Activated naive CD8-positive, alpha-beta T cell treated with anti-CD3 and anti-CD28 coated beads, Interleukin-2, amount 10 ng/mL, durations not matched to agents 7 days and 5 days (primary cell): ENCODE measurements at places on chromosomes 7 and 10. TPM values are rescaled to one million over a fixed set of nuclear protein-coding genes. Genes with fewer than 3 reads are reported as not detected.

- no peak overlapping the region for H3K27ac ChIP-seq
- no peaks in the 10 kb centered on the region for H3K4me1 ChIP-seq
- H3K4me3 ChIP-seq: no peak overlapping the region
- no peaks in the 10 kb centered on the region for H3K27me3 ChIP-seq
- H3K36me3 ChIP-seq: peaks cover 42% of the 10 kb centered on the region
Observed at GRCh38 chr7:98930921-98931320, 52.6 kb downstream of the TRRAP start.

Gene FAM24B
- total RNA-seq: 15.8 TPM

DNA sequence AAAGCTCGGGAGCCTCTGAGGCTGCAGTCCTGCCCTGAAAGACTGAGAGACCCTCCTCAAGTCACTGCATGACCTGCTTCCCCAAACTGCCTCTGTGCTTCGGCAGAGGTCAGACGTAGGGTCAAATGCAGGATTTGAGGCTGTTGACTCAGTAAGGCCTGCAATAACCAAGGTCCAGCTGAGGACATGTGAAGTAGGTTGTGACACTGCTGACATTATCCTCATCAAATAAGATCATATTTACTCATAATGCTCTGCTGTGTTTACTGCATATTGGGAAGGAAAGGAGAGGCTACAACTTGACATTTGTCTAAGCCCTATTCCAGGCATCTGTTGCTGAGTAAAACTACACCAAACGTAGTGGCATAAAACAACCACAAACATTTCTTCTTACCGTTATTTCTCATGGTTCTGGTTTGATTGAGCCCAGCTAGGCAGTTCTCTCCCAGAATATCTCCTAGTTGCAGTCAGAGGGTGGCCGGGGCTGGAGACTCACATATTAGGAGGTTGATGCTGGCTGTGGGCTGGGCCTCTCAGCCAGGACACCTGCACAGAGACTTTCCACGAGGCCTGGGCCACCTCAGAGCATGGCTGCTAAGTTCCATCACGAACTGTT lies 122.1 kb upstream of the STK17A start:
- no peak overlapping the region for H3K4me3 ChIP-seq
- no peak for DNase-seq
- no peak overlapping the region for H3K27ac ChIP-seq
- H3K4me1 ChIP-seq: no peaks in the 10 kb centered on the region
- no peaks in the 10 kb centered on the region for H3K36me3 ChIP-seq
- H3K27me3 ChIP-seq: peaks cover 8% of the 10 kb centered on the region

Gene C10orf53
- not detected for total RNA-seq

GRCh38 chr10:103584216-103585010 lies 90.9 kb downstream of the NEURL1 start:
- H3K27ac ChIP-seq: peak overlapping the region; percentile 90
- H3K27me3 ChIP-seq: no peaks in the 10 kb centered on the region
- peak; percentile 80 for DNase-seq
- H3K4me1 ChIP-seq: peaks cover 10% of the 10 kb centered on the region

- peaks cover 20% of the 10 kb centered on the region for H3K36me3 ChIP-seq
- no peak overlapping the region for H3K4me3 ChIP-seq
- no peaks in the 10 kb centered on the region for H3K4me1 ChIP-seq
- DNase-seq: no peak
Observed at GRCh38 chr7:24783698-24784097, 26.4 kb upstream of the GSDME start.

- no peak for DNase-seq
- H3K36me3 ChIP-seq: no peaks in the 10 kb centered on the region
- H3K4me3 ChIP-seq: no peak overlapping the region
- no peaks in the 10 kb centered on the region for H3K4me1 ChIP-seq
- no peak overlapping the region for H3K27ac ChIP-seq
- peaks cover 2% of the 10 kb centered on the region for H3K27me3 ChIP-seq
Observed at GRCh38 chr7:80654887-80655340, 16.5 kb downstream of the CD36 start.

- peak overlapping the region; percentile 98 for H3K4me3 ChIP-seq
- DNase-seq: no peak
- H3K27me3 ChIP-seq: no peaks in the 10 kb centered on the region
- H3K4me1 ChIP-seq: peaks cover 25% of the 10 kb centered on the region
- peaks cover 10% of the 10 kb centered on the region for H3K36me3 ChIP-seq
Observed at GRCh38 chr10:92290076-92290836, 622 bp downstream of the CPEB3 start.

DNA sequence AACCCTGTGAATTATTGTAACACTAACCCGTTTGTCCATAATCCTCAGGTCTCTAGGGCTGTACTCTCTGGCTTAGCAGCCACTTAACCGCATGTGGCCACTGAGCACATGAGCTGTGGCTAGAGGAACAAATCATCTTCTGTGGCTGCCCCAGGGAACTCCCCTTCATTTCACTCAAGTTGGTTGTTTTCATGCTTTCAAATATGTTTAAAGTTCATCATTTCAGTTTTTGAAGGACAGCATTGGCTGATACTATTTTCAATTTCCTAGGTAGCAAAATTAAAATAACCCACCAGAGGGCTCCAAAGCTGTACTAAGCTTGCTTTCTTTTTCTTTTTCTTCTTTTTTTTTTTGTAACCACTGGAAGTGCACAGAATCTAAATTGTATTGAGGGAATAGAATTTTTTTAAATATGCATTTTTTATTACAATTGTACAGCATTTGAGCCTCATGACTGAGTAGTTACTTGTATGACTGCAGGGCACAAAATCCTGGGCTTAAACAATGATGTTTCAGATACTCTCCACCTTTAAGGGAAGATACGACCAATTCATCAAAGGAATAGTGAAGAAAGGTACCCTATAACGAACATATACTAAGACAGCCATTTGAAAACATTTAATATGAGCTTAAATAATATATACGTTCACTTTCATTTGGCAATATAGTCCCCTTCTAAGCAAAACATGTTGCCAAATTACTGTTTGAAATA lies 38.6 kb downstream of the MRC1 start:
- H3K4me1 ChIP-seq: no peaks in the 10 kb centered on the region
- DNase-seq: no peak
- no peak overlapping the region for H3K4me3 ChIP-seq
- H3K36me3 ChIP-seq: no peaks in the 10 kb centered on the region
- H3K27me3 ChIP-seq: peaks cover 12% of the 10 kb centered on the region
- no peak overlapping the region for H3K27ac ChIP-seq

GRCh38 chr7:24504040-24504439 lies 69.2 kb upstream of the PALS2 start:
- H3K36me3 ChIP-seq: no peaks in the 10 kb centered on the region
- peaks cover 2% of the 10 kb centered on the region for H3K27me3 ChIP-seq
- no peaks in the 10 kb centered on the region for H3K4me1 ChIP-seq
- H3K4me3 ChIP-seq: no peak overlapping the region

GRCh38 chr10:35232527-35232926 lies 103.8 kb upstream of the CCNY start:
- DNase-seq: no peak
- H3K27ac ChIP-seq: no peak overlapping the region
- no peaks in the 10 kb centered on the region for H3K36me3 ChIP-seq
- no peaks in the 10 kb centered on the region for H3K4me1 ChIP-seq
- H3K27me3 ChIP-seq: peaks cover 3% of the 10 kb centered on the region

Gene GRM3
- not detected for total RNA-seq

GRCh38 chr7:81484261-81484660 lies 285.6 kb downstream of the HGF start:
- DNase-seq: no peak
- H3K4me3 ChIP-seq: no peak overlapping the region
- H3K36me3 ChIP-seq: no peaks in the 10 kb centered on the region
- H3K4me1 ChIP-seq: no peaks in the 10 kb centered on the region
- no peak overlapping the region for H3K27ac ChIP-seq
- H3K27me3 ChIP-seq: peaks cover 2% of the 10 kb centered on the region

GRCh38 chr7:73425356-73425983 lies 8.1 kb upstream of the FZD9 start:
- no peak overlapping the region for H3K27ac ChIP-seq
- no peak overlapping the region for H3K4me3 ChIP-seq
- peaks cover 1% of the 10 kb centered on the region for H3K4me1 ChIP-seq
- no peaks in the 10 kb centered on the region for H3K36me3 ChIP-seq
- DNase-seq: no peak

Gene MYH16
- total RNA-seq: not detected

Gene LAMB4
- not detected for total RNA-seq

Gene KCNH2
- 0.50 TPM for total RNA-seq

- peaks cover 3% of the 10 kb centered on the region for H3K36me3 ChIP-seq
- DNase-seq: no peak
- H3K27ac ChIP-seq: no peak overlapping the region
- H3K4me1 ChIP-seq: peaks cover 6% of the 10 kb centered on the region
- peaks cover 58% of the 10 kb centered on the region for H3K27me3 ChIP-seq
Observed at GRCh38 chr7:92841192-92841591, 4.8 kb upstream of the CDK6 start.

DNA sequence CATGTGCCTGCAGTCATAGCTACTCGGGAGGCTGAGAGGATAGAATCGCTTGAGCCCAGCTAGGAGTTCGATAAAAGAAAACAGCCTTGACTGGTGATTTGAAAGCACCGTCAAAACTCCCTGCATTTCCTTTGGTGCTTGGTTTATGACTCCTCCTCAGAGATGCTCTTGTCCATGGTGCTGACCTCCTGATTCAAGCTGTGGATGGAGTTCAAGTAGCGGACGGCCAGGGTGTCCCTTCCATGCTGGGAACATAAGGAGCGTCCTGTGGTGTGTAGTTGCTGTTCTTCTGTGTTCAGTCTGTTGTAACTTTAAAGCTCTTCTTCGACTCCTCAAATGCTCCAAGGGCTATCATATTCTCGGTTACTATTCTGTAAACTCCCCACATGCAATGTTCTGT lies 382.5 kb upstream of the KIAA1217 start:
- DNase-seq: no peak
- no peak overlapping the region for H3K27ac ChIP-seq

DNA sequence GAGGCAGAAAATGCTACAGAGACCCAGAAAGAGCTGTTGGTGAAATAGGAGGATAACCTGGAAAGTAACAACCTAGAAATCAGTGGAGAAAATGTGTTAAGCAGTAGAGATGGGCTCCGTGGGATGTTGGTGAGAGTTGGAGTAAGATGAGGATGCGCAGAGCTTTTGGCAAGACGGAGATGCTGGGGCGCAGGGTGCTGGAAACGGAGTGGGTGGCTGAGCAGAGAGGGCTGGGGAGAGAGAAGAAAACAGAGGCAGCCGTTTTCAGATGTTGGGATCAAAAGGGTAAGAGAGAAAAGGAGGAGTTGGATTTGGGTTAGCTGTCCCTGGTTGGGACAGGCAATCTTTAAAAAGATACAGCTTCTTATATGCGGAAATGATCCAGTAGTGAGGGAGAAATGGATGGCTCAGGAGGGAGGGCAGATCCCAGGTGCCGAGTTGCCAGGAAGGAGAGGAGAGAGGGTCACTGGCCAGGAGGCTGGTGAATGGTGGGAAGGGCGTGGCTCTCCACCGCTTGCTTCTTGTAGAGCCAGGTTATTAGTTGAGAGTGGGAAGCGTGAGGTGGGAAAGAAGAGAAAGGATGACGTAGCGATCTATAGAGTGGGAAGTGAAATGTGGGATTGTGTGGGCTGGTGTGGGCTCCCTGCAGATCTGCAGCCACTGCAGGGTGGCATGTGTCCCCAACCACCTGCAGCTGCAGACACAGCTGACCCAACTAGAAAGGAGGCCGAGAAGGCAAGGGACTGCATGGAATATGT lies 182.2 kb upstream of the SVIL start:
- H3K4me1 ChIP-seq: peaks cover 6% of the 10 kb centered on the region
- DNase-seq: no peak
- no peaks in the 10 kb centered on the region for H3K36me3 ChIP-seq
- no peak overlapping the region for H3K4me3 ChIP-seq
- no peak overlapping the region for H3K27ac ChIP-seq

DNA sequence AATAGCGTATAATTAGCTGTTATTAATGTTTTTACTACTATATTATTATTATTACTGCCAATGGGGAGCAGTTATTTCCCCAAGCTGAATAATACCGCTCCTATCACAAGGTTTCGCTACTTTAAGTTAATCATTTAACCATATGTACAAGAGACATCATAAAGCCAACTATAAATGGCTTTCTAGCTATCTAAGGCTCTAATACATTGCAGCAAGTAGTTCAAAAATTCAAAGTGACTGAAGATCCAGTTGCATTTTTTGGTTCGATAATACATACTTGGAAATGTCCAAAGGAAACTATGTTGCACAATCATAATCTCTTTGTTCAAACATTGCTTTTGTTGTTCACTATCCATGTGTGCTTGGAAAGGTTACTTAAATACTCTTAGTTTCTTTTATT lies 952.0 kb upstream of the MBL2 start:
- no peaks in the 10 kb centered on the region for H3K4me1 ChIP-seq
- no peaks in the 10 kb centered on the region for H3K27me3 ChIP-seq
- no peaks in the 10 kb centered on the region for H3K36me3 ChIP-seq
